Stimulated activated CD8-positive, alpha-beta memory T cell treated with anti-CD3 and anti-CD28 coated beads, Interleukin-4, amount 100 ng/mL, for 1 hour (primary cell): ENCODE measurements at places on chromosomes 6 and 20.

GRCh38 chr20:17636523-17637412 is 45.3 kb downstream of the RRBP1 start:
- DNase-seq = no peak

GRCh38 chr6:79072640-79073181 is 5.3 kb downstream of the PHIP start:
- DNase-seq = no peak

- no peak for DNase-seq
These were observed 157.8 kb downstream of the SYCP2 start for GRCh38 chr20:59775687-59776055.

GRCh38 chr6:31888276-31889258 is 8.9 kb downstream of the EHMT2 start:
- no peak for DNase-seq

DNA sequence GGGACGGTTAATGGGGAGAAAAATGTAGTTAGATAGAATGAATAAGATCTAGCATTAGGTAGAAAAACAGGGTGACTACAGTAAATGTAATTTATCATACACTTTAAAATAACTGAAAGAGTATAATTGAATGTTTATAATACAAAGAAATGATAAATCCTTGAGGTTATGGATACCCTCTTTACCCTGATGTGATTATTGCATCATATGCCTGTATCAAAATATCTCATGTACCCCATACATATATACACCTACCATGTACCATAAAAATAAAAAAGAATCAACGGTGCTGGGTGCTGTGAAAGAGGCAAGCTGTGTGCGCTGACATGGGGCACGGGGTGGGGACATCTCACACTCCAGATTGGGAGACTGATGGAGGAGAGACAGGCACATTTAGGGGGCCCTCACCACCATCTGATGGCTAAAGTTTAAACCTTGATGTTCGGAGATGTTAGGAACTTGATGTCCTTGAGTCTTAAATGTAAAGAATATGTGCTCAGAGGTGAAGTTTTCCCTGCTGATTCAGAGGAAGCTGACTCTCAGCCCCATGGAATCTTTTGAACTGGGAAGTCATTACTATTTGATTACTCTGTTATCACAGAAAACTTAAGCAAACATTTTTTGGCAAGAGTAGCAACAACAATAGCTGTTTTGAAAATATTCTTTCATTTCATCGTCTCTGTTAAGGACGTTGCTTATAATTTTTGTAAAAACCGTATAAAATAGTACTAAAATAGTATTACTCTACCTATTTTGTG is 26.4 kb upstream of the RFPL4B start:
- DNase-seq = no peak

DNA sequence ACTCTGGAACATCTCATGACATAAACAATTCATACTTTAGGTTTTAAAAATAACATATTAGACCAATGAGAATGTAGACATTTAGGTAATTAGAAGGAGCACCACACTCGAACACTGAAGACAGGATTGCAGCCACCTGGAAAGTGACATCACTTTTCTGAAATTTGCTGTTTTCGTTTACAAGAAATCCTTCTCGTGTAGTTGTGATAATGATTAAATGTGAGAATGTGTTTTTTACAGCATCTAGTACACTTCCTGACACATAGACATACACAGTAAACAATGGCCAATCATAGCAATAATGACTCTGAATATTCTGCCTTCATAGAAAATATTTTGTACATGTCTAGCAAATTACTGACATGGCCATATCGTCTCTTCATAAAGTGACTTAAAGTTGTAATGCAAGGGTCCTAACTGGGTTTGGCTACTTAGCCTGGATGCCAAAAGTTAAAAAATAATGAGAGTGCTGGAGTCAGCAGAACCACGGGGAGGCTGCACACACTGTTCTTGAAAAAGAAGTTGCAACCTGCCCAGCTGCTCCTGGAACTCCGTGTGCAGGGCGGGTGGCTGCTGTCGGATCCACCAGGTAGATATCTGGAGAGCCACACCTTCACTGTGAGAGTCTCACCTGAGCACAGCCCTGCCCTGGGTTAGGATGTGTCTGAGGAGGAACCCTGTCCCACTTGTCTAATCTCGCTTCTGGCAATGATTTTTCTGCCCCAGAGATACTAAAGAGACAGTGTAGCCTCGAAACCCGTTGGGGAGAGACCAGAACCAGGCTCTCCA is 212.9 kb downstream of the QKI start:
- DNase-seq = no peak

- no peak for DNase-seq
These were observed 4.5 kb upstream of the CYP24A1 start for GRCh38 chr20:54178256-54178655.

- no peak for DNase-seq
These were observed 1.6 kb downstream of the SLC22A7 start for GRCh38 chr6:43299338-43300293.

DNA sequence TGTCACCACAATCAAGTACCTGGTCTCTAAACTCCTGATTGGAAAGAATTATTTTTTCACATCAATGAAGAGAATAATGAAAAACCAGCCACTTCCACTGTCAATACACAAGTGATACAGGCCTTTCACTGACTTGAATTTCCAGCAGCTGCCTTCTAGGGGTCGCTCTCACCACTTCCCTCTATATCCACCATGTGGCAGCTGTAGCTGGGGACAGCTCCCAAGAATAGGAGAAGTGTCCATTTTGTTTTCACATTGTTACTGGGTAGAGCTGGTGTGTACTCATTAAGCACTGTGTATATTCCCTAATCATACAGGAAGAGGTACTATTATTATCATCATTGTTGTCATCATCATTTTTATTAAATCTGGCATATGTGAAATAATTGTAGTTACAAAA is 438.4 kb upstream of the SPTLC3 start:
- no peak for DNase-seq

GRCh38 chr20:1391640-1392442 is 1.0 kb downstream of the FKBP1A start:
- no peak for DNase-seq

- DNase-seq = no peak
These were observed 522 bp upstream of the EPB41L1 start for GRCh38 chr20:36153736-36154699.

- DNase-seq = no peak
These were observed 47.3 kb downstream of the L3MBTL3 start for GRCh38 chr6:130065609-130066156.

DNA sequence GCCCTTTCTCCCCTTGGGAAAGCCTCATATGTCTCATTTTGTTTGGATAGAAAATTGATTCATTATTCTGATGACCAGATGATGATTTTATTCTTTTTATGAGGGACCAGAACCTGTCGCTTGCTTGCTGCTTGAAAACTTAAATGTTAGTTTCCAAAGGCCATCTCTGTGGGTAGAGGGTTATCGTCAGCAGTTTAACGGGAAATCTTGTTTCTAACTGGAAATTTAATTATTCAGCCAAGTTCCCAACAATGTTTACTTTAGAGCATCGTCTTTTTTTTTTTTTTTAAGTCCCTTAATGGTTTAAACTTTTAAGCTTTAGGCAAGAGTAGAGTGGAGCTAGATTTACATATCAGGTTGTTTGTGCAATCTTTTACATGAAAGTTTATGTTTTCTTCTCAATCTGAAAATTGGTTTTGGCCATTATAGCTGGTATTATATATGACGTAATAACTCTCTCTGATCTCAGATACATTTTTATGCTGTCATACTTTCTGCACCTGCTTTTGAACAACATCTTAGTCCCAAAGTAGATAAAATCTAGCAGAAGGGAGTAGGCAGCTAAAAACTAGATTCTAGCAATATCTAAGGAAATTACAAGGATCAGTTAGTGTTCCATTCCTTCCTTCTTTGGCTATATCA is 93.9 kb downstream of the FOXO3 start:
- no peak for DNase-seq

DNA sequence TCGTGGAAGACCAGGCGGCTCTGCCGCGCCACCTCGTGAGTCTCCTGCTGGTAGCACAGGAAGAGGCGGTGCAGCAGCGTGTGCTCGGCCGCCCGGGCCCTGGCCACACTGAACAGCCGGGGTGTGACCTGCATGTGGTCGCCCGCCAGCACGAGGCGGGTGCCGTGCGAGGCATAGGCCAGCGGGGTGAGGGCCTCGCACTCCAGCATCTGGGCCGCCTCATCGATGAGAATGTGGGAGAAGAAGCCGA is 7.0 kb downstream of the HELZ2 start:
- no peak for DNase-seq

- no peak for DNase-seq
These were observed 22.8 kb downstream of the CST5 start for GRCh38 chr20:23856736-23857135.

DNA sequence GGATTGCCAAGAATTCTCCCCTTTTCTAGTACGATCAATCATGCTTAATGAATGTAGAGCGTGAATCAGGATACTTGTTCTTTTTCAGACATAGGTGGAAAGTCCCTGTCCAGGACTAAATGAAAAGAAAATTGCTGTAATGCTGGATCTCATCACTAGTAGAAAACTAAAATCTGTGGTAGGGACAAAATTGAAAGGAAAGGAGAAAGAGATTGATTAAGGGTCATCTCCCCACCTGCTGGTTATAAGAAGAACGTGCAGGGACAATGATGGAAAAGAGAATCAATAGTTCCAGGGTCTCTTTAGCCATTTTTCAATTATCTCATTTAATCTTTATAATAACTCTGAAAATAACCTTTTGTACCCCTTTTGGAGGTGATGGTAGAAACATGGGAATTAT is 18.7 kb upstream of the HLA-DRB1 start:
- DNase-seq = no peak

DNA sequence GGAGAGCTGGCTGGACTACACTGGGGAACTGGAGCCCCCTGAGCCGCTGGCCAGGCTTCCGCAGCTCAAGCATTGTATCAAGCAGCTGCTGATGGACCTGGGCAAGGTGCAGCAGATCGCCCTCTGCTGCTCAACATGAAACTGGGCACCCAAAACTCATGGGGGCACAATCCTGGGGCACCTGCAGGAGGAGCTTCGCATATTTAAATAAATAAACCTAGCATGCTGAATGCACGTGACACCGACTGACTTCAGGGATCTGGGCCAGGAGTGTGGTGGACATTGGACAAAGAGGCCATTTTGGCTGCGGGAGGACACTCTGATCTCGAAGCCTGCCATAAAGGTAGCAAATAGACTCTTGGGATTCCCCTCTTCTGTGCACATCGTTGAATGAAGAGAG is 6.8 kb downstream of the SCAND1 start:
- DNase-seq = no peak

DNA sequence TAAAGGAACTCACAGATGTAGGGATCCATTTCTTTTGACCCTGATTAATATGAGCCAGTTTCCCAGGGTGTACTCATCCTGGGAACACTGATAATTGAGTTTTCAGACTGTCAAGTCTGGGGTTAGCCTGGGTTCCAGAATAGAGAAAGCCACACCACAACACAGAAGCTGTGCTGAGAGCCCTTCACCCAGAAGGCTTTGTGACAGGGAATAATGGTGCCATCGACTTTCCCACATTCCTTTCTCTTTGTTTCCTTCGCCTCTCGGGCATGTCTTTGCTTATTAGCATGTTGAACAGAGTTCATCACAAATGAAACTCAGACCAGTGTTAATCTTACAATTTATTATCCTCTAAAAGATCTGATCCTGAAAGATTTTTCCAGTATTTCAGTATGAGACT is 95.0 kb downstream of the TCP11 start:
- no peak for DNase-seq

- DNase-seq = no peak
These were observed 399.8 kb downstream of the CDC5L start for GRCh38 chr6:44787254-44787834.

GRCh38 chr6:105135056-105135455 is 44.8 kb downstream of the POPDC3 start:
- no peak for DNase-seq

GRCh38 chr6:35033683-35034082 is 107.5 kb downstream of the TCP11 start:
- DNase-seq = no peak

- DNase-seq = no peak
These were observed 52.3 kb upstream of the BCLAF1 start for GRCh38 chr6:136341967-136342366.

DNA sequence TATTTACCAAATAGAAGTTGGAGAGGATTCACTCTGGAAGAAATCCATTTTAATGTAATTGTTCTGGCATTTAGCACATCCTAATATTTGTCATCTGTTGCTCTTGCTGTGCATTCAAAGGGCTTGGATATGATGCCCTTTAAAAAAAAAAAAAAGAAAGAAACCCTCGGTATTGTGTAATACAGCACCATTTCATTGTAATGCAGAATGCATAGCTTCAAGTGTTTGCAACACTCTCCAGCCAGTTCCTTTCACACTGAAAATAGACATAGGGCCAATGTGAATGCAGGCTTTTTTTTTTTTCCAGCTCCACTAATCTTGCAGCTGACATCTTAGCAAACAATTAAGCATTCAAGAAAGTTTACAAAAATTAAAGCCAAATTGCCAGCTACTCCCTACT is 197.4 kb upstream of the POU3F2 start:
- no peak for DNase-seq

- DNase-seq = no peak
These were observed 192.8 kb downstream of the LY86 start for GRCh38 chr6:6781172-6781872.

DNA sequence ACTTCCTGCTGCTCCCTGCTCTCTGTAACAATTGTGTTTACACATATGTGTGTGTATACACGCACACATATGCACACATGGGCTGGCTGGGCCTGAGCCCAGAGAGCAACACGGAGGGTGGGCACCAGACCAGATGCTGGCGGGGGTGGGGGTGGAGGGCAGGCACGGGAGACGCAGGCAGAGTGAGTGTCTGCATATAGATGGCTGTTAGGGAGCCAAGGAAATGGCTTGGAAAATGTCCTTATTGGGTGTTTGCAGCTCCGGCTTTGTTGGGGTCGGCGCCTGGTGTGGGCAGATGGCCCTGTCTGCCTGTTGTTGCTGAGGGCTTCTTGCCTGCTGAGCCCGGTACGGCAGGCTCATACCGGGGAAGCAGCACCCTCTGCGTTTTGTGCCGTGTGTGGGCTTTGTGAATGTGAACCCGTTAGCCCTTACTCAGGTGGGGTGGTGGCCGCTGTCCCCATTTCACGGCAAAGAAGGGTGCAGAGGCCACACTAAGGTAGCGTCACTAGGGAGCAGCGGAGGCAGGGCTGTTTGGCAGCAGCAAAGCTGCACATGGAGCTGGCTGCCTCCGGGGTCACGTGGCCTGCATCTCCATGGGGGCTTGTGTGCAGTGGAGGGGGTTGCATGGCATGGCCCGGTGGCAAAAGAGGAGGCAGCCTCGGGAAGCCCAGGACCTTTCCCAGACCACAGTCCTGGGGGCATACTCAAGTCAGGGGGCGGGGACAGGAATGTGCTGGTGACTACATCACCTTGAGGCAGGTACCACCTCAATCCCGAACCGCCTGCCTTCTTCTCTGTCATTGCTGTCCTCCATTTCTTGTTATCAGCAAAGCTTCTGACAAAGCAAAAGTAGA is 47.4 kb upstream of the SRF start:
- DNase-seq = no peak

GRCh38 chr6:140581601-140582000 is 1207.2 kb upstream of the CITED2 start:
- DNase-seq = no peak
